NCI-H748 treated with DMSO at 0.1 percent for 48 hours (cell line): ENCODE measurements at places on chromosomes 2 and 18.

DNA sequence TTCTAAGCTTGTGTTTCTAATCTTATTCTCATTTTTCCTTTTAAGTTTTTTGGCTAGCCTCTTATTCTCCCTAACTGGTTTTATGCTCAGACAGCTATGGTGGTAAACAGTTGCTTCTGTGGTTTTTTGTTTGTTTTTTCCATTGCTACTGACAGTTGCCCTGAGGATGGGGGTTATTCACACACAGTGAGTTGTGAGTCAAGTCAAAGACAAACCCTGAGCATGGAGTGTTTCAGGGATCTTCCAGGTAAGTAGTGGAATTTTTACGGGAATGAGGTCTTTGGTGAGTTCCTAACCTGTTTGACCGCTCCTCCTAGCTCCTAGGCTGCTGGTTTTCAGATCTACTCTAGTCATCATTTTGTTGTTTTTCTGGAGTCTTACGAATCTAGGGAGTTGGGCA, 162.8 kb downstream of the ZNF407 start:
- no peak for DNase-seq

DNA sequence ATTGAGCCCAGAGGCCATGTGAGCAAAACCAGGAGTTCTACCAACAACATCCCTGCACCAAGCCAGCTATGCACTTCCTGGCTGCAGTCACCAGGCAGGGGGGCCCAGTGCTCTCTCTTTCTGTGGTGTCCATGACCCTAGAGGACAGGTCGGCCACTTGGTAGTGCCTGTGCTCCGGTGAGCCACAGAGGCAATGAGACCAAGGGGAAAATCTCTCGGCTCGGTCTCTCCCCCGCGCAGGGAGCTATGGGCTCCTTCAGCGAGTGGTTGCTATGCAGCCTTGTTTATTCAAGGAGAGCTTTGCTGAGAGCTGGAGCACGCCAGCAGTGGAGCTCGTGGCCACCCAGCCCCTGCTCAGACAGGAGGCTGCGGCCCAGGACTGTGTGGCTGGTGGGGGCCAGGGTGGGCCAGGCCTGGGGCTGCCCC, at the start of gene TOGARAM2:
TSS of gene TOGARAM2 (plus strand) at position 283 of the 426 bp plus-strand sequence. CDS start 13,537 bp downstream, outside the sequence.
- DNase-seq: no peak

DNA sequence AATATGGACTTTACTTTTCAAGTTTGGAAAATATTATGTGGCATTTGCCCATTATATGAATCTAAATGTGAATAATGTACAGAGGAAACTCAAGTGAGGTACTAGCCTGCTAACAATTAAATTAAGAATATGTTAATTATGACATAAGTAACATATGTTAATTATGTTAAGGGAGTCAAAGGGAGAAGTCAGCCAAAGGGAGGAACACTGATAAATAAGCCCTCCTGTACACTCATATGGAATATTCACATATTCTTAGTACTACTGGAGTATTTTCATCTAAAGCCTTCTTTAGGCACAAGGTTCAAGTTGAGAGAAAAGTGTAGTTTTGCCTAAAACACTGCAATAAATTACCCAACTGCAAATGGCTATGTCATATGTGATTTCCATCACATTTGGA, 30.1 kb downstream of the ITGB6 start:
- DNase-seq: no peak

- peak; percentile 46 for DNase-seq
Observed at GRCh38 chr18:8696749-8697211, 8.6 kb upstream of the MTCL1 start.

DNA sequence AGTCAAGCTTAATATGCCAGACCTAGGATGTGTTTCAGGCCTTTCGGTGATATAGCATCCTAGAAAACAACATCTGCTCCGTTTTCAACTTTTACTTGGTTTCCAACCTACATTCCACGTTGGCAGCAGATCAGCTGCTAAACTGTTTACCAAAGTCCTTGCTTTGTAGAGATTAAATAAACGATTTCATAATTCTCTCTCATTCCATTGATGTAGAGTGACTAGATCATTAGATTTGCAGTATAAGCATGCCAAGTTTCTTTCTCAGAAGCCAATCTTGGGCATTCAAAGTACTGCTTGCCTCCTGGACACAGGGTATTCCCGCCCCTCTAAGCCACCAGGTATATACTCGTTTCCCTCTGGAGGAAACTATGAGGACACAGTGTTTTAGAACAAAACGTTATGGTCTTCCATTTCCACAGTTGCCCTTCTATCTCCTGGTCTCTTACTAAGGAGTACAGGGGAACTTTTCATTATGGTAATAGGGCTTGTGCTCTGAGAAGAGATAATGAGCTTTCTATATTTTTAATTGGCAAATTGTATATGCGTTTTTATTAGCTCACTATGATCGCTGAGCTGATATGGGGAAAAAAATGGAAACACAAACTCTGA, 10.5 kb upstream of the INSIG2 start:
- DNase-seq: no peak

- DNase-seq: no peak
Observed at GRCh38 chr18:45316127-45316526, 299.1 kb upstream of the SLC14A2 start.

DNA sequence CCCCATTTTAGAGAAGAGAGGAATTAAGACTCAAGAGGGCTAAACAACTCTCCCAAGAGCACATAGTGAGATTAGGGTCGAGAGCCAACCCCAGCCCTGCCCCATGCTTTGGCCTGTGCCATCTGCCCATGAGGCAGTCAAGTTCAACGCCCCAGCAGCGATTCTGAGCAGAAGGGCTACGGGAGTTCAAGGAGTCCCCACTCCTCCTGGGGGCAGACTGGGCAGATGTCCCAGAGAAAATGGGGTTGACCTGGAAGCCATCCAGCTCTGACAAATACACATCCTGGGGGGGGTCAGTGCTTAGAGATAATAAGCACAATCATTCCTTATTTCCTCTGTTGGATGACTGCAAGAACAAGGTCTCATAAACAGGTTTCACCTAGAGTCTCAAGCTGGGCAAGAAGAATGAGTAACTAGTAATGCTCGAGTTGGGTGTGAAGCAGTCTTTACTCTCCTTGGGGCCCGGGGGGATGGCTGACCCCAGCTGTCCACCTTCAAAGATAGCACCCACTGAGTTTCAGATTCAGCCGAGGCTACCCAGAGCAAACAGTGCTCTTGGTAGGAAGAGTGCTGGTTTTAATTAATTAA, 716.4 kb downstream of the RNF144A start:
- DNase-seq: peak; percentile 85

DNA sequence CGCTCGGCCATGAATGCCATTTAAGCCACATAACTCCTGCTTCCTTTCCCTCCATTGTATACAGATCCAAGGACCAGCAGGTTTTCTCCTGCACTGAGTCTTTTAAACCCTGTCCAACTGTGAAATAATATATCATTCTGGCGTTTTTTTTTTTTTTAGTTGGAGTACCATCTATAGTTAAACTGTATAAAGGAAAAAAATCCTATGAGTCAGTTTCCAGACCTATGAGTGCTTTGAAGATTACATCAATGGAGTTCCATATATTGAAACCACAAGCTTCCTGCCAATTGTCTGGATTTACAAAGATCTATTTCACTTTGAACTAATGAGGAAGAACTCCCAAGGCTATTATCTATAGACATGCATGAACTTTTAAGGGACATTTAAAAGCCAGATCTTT, 2.4 kb upstream of the MALT1 start:
- DNase-seq: no peak

- DNase-seq: no peak
Observed at GRCh38 chr2:88950010-88950409, 258.5 kb downstream of the RPIA start.

- DNase-seq: peak; percentile 5
Observed at GRCh38 chr2:101112772-101113157, 38.4 kb downstream of the TBC1D8 start.

DNA sequence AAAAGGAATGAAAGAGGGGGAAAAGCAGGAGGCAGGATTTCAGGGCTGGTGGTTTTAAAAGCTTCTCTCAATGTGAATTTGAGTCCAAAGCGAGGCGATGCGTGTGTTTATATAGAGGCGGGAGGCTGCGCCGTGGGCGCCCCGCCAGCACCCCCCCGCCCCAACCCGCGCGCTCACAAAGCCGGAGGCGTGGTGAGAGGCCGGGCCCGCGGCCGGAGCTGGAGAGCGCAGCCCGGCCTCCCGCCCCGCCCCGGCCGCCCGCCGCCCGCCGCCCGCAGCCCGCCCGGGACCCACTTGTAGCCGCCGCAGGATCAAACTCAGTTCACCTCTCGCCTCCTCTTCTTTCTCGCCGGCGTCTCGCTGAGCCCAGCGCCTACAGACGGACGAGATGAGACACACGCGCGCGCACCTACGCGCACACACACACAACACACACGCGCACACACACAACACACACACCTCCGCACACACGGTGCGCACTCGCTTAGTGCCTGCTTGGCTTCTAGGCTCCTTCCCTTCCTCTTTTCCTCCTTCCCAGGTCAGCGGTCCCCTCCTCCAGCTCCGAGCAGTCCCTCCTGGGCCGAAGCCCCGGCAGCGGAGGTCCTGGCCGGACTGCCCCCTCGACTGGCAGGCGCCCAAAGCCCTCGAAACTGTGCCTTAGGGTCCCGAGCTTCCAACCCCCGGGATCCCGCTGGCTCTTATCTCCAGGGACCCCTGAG, 1.3 kb upstream of the CYP26B1 start:
- no peak for DNase-seq

DNA sequence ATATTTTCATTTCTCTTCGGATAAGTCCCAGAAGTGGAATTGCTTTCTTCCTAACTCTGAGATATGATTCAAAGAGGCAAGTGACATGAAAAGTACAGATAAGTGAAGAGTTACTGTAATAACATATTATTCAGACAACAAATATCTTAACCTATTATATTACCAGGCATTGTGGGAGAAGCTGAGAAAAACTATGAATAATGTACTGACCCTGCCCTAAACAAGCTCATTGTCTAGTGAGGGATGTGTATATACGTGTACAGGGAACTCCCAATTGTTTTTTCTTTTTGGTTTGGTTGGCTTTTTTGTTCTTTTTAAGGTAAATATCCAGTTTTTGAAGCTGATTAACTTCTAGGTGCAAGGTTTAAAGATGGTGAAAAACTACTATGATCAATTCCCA, 26.5 kb downstream of the NCKAP1 start:
- no peak for DNase-seq

GRCh38 chr2:101109451-101110118, 41.6 kb downstream of the TBC1D8 start:
- no peak for DNase-seq

DNA sequence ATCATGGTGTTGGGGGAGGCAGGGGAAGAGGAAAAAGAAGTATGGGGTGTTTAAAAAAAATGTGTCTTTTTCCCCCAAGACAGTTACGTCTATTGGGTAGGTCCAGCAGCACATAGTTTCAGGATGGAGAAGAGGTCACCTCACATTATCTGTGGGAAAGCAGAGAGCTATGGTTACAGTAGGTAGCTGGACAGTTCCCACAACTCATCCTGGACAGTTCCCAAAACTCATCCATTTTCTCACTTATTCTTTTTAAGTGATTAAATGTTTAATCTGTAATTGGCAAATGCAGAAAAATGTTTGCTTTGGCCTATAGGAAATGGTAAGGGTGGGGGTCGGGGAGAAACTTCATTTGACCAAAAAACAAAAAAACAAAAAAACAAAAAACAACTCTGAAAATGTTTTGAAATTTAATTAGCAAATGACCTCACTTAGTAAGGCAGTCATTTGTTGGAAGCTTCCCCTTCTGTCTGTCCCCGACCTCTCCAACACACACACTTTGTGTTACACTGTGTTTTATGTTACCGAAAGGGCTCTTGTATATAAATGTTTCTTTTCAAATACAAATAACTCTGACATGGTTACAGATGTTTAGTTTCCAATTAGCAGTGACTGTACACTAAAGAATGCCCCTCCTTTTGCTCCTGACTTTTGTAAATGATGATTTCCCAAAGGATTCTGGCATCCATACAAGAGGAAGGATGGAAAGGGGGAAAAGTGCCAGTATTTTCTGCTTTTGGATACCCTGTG, 173.3 kb upstream of the ZFP36L2 start:
- no peak for DNase-seq

GRCh38 chr18:50709193-50709592, 110.6 kb downstream of the MRO start:
- DNase-seq: no peak

DNA sequence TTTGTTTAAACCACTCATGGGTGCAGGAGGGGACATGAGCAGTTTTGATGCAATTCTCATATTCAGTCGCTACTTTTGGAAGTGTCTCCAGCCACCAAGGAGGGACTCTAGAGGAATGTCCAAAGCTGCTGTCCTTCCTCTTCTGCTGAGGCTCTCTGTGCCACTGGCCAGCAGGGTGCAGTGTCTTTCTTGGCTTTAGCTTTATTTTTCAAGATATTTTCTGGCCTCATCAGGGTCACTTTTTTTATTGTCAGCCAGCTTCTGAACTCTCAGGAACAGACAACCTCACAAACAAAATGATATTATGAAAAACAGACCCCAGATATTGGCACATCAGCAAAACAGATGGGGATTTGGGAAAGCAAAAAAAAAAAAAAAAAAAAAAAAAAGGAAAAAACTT, 289.3 kb upstream of the ZSWIM2 start:
- no peak for DNase-seq

- DNase-seq: no peak
Observed at GRCh38 chr2:166167449-166167848, 39.6 kb upstream of the SCN1A start.

GRCh38 chr2:178450524-178450773, 526 bp downstream of the PRKRA start:
- no peak for DNase-seq

- DNase-seq: no peak
Observed at GRCh38 chr2:39779341-39779851, 338 bp upstream of the THUMPD2 start.

DNA sequence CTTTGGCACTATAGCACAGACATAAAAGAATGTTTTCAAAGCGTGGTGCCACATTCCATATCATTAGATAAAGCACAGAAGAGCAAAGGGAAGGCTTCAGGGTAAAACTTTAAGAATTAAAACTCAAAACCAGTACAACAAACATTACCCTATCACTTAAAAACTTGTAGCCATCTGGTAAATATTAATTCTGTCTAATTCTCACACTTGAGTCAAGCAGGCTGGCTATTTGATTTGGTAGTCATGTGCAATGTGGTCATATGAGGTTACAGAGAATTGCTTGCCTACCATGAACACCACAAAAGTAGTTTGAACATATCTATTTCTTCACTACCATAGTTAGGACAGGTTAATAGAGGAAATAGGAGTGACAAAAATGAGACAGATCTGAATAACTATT, 244.9 kb downstream of the IRS1 start:
- no peak for DNase-seq

DNA sequence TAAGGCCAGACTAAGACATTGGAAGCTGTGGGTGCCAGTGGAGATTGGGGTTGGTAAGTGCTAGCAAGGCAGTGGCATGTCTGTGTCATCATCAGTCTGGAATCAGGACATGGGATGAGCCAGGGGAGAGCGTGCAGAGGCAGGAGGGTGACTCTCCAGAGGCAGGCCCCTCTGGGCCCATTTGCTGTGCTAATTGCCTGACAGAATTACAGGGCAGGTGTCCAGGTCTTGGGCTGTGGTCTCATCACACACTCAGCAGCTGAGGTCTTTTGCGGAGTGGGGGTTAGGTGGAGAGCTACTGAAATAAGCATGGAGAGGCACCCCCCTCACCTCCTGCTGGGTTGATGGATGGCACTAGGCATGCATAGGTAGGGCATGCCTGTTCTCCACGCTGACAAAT, 57.4 kb downstream of the CELF4 start:
- peak; percentile 7 for DNase-seq
